Caco-2 (cell line): ENCODE measurements at places on chromosomes 3 and 15.
A peak's percentile ranks its signal among the peaks of the same experiment; 100 is the strongest.

DNA sequence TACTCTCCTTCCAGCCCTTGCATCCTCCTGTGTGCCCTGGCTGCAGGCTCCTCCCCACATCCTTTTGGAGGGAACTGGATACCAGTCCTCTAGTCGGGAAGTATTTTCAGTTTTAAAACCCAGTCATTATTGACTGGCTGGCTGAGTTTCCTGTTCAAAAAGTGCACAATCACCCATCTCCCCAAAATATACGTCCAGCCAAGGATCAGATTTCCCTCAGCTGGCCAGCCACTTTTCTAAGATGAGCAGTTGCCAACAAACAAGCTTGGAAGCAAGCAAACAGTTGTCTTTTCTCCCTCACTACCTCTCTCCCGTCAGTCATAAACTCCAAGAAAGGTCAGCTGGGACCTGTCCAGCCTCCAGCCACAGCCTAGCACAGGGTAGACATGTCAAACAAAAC, 147.7 kb upstream of the GALNT15 start:
- DNase-seq, result no peak

DNA sequence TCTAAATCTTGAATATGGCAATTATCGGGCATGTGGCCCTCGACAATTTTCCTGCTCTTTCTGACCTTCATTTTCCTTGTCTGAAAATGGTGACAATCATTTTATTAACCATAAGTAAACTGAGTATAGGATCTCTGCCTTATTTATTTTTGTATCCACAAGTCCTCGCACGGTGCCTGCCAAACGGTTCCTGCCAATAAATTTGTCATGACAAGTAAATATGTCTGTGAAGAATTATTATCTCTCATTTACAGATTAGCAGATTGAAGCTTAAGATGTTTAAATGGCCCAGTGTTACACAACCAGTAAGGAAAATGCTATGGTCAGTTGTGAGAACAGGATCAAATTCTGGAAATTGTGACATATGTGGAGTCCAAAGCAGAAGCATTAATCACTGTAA, 65.9 kb upstream of the ARL6 start:
- DNase-seq, result no peak

DNA sequence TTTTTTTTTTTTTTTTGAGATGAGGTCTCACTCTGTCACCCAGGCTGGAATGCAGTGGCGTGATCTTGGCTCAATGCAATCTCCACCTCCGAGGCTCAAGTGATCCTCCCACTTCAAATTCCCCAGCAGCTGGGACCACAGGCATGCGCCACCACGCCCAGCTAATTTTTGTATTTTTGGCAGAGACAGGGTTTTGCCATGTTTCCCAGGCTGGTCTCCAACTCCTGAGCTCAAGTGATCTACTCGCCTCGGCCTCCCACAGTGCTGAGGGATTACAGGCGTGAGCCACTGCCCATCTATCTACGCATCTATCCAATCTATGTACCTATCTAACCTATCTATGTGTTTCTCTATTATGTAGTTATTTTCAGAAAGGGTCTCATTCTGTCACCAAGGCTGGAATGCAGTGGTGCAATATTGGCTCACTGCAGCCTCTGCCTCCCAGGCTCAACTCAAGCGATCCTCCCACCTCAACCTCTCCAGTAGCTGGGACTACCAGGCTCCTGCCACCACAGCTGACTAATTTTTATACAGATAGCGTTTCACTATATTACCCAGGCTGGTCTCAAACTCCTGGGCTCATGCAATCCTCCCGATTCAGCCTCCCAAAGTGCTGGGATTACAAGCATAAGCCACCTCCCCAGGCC, 20.2 kb upstream of the GPX1 start:
- DNase-seq, result peak; percentile 37

DNA sequence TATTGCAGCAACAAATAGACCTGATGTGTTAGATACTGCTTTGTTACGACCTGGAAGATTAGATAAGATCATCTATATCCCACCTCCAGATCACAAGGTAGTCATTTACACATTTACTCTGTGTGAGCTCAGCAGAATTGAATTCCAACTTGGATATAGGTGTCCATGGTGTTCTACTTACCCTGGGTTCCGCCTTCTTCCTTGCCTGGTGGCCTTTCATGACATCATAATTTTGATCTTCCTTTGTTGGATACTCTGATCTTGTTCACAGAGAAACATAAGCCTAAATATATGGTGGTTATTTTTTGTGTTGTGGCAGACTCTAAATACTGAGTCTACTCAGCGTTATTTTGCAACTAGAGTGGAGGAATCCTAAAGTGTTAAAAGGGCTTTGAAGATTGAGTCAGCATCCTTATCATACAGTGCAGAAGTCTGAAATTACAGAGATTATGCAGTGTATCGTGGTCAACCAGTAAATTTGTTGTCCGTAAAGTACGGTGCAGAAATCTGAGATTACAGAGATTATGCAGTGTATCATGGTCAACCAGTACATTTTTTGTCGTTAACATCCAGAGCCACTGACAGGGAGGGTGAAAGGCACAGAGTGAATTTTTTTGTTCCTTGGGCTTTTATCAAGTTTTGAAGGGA, 39.1 kb upstream of the GATM start:
- no peak for DNase-seq
